LoVo (cell line): ENCODE measurements at places on chromosomes 5 and 9.

DNA sequence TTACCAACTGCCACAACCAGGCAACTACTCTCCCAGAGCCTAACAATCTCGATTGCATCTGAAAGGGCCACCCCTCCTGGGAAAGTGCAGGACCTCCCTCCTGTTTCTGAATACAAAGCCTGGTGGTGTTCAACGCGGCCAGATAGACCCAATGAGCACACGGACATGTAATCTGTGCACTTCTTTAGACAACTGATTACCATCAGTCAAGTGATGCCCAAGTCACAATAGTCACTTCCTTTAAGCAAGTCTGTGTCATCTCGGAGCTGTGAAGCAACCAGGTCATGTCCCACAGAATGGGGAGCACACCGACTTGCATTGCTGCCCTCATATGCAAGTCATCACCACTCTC is 739 bp downstream of the C9orf72 start:
- peak; percentile 25 for DNase-seq

DNA sequence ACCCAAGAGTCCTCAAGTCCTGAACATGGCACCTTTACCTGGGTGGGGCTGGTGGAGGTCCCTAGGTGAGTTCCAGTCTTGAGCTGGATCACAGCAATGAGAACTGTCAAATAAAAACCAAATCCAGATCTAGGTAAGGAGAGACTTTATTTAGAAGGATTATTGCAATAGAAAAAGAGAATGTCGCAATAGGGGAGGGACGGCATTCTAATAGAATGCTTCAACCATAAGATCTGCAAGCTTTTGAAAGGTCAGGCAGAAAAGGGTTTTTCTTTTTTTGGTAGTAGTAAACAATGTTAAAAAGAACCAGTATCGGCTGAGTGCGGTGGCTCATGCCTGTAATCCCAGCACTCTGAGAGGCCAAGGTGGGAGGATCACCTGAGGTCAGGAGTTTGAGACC is 5.2 kb upstream of the GCNT1 start:
- no peak for DNase-seq

- no peak for DNase-seq
These were observed 342.7 kb downstream of the ARHGEF28 start for GRCh38 chr5:73968729-73969128.

DNA sequence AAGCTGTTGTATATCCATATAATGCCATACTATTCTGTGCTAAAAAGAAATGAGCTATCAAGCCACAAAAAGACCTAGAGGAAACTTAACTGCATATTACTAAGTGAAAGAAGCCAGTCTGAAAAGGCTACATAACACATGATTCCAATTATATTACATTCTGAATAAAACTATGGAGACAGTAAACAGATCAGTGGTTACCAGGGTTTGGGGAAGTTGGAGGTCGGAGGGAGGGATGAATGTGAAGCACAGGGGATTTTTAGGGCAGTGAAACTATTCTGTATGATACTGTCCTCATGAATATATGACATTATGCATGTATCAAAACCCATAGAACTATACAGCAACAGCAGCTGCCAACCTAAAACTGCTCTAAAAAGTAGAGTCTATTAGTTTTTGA is 5.6 kb upstream of the RFK start:
- no peak for DNase-seq

DNA sequence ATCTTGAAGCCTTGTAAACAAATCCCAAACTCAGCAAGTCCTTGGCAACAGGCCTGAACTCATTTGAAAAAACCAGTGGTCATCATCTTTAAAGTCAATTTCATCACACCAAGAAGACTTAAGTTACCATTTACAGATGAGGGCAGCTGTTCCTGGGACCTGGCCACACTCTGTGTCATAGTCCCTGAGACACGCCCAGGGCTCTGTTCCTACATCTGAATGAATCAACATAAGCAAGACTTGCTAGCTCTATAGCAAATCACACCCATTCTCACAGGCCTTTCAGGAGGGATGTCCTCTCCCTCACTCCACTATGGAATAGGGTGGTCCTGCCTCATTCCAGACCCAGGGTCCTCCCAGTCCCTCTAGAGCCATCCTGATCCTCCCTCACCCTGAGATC is 142.8 kb downstream of the NSG2 start:
- DNase-seq: no peak

- DNase-seq: no peak
These were observed 243.7 kb downstream of the MPDZ start for GRCh38 chr9:13035822-13036221.

- peak; percentile 87 for DNase-seq
These were observed 11.1 kb upstream of the MLANA start for GRCh38 chr9:5879419-5880181.

- DNase-seq: no peak
These were observed 40.4 kb downstream of the PTAR1 start for GRCh38 chr9:69719367-69719766.

GRCh38 chr5:17364987-17365810 is 132.8 kb upstream of the TAF11L2 start:
- no peak for DNase-seq

DNA sequence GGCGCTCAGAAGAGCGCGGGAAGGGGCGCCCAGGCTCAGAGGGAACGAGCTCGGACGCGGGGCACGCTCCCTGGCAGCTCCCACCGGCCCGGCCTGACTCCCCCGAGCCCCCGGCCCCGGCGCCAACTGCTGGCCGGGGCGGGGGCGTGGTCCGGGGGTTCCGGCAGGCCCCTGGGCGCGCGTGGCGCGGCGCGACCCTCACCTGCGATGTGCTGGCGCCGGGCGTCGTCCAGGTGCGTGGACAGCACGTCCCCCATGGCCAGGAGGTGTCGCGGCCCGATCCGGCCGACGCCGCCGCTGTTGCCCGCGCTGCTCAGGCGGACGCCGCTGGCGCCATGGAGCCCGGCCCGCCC is 43.5 kb upstream of the STXBP1 start:
- DNase-seq: no peak

DNA sequence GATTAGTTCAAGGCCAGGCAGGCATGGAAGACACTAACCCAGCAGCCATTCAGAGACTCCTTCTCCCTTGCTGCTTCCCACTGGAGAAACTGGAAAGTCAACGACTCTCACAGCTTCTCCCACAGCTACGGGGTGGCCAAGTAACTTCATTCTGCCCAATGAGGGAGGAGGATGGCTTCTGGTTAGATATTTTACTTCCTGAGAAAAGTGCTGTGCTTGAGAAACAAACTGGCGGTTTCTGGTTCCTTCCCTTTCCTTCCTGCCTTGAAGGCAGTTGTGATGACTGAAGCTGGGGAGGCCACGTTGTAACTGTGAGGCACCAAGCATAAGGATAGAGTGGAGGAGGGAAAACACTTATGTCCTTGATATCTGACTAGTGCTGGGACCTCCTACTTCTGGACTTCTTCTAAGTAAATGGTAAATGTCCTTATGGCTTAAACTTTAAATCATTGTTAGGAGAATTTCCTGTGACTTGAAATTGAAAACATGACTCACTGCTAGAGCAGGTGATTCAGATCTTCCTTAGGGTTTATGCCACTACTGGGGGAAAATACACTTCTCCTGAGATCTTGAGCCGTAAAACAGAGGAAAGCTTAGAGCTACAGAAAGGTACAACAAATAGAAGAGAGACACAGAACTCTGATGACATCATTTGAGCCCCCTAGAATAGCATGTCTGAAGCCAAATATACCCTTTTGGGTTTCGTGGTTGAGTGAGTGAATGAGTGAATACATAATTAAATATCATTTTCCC is 3.1 kb upstream of the GNPDA1 start:
- no peak for DNase-seq

GRCh38 chr5:169223595-169223953 is 77.4 kb downstream of the SLIT3 start:
- DNase-seq: no peak

GRCh38 chr9:111832449-111832848 is 37.7 kb upstream of the SHOC1 start:
- no peak for DNase-seq

- no peak for DNase-seq
These were observed 146.8 kb downstream of the PAPPA start for GRCh38 chr9:116300360-116300870.

GRCh38 chr9:69981686-69982445 is 61.8 kb upstream of the MAMDC2 start:
- DNase-seq: no peak

- DNase-seq: no peak
These were observed 173.2 kb downstream of the PRELID2 start for GRCh38 chr5:145661737-145662485.

GRCh38 chr5:110032376-110032775 is 342.6 kb downstream of the MAN2A1 start:
- no peak for DNase-seq

- DNase-seq: no peak
These were observed 219.5 kb downstream of the NR3C1 start for GRCh38 chr5:143183989-143184388.

GRCh38 chr5:45334939-45335338 is 361.2 kb downstream of the HCN1 start:
- no peak for DNase-seq

- DNase-seq: no peak
These were observed 115.6 kb downstream of the SEMA5A start for GRCh38 chr5:9430306-9430705.

GRCh38 chr5:96293966-96294883 is 138.8 kb downstream of the PCSK1 start:
- no peak for DNase-seq

DNA sequence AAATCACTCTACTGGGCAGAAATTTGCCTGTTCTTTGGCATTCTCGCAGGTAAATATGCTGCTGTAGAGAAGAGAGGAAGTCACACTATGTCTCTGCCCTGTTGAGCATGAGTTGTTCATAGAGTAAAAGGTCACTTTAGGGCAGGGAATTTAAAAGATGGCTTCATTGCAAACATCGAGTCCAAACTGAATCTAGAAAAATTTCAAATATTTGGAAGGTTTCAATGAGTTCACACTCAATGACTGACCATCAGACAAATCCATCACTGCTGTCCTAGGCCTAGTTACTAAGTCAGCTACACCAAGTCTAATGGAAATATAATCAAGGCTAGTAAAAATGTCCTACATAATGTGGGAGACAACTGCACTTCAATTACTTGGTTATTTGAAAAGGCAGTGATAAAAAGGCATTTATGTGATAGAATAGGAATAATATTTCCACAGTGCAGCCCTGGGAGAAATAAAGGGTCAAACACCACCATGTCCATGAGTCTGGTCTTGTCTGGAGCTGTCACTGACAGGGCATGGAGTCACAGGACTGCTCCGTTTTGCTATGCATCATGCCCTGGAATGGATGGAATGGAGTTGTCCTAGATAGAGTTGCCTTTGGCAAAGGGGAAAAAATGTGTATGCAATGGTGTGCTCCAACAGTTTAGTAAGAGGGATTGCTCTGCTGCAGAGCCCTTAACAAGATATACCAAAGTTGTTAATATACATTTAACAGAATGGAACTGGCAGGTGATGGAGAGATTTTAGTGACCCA is 218.5 kb upstream of the DAPK1 start:
- no peak for DNase-seq

GRCh38 chr9:127055745-127056402 is 66.6 kb downstream of the ANGPTL2 start:
- DNase-seq: no peak

DNA sequence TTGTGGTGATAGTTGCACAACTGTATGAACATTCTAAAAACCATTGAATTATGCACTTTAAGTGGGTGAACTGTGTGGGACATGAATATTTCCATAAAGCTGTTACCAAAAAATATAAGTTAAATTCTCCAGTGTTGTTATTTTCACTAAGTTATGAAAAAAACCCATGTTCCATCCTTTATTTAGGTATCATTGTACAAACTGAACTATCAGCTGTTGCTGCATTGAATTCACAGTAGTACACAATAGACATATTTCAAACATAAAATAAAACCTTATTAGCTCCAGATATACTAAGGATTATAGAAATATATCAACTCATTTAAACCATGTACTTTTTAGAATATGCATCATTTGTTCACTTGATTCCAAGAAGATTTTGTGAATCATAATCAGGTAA is 192.1 kb downstream of the COMMD10 start:
- no peak for DNase-seq

DNA sequence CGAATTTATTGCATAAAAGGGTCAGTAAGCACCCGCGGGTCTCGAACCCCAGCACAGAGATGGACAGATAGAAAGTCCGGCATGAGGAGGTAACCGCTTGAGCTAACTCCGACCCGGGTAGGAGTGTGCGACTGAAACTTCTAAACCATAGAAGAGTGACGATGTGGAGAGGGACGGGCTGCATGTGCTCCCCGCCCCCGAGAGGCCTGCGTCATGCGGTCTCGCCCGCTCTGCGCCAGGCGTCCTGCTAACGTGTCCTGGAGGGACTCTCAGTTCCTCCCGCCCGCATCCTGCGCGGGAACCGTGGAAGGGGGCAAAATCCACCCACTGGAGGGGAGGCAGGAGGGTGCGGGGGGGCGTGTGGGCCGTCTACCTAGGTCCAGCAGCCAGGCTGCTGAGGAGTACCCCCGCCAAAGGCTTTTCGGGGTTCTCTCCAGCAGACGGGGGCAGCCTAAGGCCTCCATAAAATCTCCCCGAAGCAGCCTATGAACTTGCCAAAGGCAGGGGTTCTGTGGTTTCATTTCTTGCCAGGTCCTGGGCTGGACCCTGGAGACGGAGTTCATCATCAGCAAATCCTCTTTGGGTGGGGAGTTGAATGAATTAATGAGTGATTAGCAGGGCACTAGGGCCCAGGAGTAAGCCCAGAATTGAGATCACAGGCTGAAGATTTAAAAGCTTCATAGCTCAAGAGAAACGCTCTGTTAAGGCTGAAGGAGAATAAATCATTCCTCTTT is 51.9 kb downstream of the TGFBI start:
- peak; percentile 85 for DNase-seq

DNA sequence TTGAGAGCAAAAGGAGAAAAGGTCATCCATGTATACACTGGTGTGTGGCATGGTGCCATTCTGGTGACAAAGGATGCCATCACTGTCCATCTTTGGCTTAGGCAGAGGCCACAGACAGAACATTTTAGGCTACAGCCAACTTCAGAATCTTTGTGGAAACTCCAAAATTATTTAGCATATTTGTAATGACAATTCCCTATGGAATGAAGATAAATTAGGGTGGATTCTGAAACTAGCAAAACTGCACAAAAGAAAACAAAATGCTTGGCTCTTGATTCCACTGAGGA is 92.5 kb downstream of the FBXW11 start:
- no peak for DNase-seq

DNA sequence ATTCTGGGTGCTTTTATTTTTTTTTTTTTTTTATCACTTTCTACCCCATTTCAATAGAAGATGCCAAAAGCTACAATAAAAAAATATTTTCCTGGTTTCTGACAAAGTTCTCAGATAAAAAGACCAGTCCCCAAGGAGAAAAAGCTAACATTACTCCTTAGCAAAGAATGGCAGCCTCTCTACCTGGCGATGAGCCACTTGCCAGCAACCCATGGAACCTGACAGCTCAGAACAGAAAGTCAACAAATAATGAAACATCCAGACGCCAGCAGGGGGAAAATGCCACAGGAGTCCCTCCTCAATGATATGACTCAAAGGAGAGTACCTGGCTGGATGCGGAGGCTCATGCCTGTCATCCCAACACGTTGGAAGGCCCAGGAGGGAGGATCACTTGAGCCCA is 123.2 kb downstream of the MYO10 start:
- DNase-seq: peak; percentile 64
